Hematopoietic multipotent progenitor cell treated with erythropoietin and hydrocortisone succinate and interleukin-3 and kit ligand, for 6 days (in vitro differentiated cells): ENCODE measurements at places on chromosomes 7 and 10.

DNA sequence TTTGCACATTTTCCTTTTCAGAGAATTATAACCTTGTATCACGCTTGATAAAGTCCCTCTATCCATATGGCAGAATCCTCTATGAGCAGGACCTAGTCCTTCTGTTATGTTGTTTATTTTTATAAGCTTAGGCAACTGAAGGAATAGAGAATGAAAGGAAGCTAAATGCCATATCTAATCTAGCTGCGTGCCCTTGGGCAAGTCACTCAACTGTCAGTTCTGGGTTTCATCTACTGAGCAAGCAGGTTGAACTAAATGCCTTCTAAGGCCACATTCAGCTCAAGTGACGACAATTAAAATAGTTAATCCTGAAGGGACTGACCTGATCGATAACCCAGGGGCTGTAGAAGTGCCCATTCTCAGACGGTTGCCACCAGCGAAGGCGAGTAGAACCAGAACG is 93.9 kb upstream of the SLC26A5 start:
- DNase-seq: no peak

DNA sequence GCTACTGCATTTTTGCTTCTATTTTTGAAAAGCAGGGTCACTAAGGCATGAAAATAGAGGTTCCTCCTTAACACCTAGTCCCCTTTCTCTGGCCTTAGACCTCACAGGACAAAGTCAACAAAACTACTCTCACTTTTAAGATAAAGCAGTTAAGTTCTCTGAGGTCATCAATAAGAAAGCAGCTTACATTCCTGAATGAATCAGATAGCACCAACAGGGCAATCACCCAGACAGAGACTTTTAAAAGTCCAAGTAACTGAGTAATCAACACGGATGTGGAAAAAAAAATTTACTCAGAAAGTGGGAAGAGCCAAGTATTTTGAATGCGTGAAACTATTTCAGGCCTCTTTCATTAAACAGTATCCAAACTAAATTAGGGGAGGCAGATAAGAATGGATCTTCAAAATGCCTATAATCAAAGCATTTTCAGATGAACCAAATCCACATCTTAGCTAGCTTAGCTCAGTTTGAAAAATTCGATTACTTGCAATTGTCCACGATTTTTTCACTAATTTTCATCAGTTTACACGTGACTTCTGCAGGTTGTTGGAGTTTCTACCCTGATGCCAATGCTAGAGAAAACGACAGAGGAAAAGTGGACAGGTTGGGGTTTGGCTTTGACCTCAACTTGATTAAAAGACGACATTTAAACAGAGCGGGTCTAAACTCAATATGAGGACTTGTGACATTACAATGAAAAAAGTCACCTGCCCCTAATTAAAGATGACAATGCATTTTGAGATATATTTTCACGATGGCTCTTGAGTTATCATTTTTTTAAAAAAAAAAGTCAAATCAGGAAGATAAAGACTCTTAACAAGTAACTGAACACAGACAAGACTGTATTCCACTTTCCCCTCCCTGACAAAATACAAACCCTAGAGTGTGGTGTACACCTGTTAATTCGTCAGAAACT is 1.6 kb downstream of the BEND7 start:
- no peak for DNase-seq

GRCh38 chr10:131187274-131187673 is 124.2 kb downstream of the TCERG1L start:
- no peak for DNase-seq

GRCh38 chr7:13159467-13160184 is 472.2 kb downstream of the ARL4A start:
- DNase-seq: no peak

- no peak for DNase-seq
These were observed 299.7 kb upstream of the CSTF2T start for GRCh38 chr10:51999096-51999495.

DNA sequence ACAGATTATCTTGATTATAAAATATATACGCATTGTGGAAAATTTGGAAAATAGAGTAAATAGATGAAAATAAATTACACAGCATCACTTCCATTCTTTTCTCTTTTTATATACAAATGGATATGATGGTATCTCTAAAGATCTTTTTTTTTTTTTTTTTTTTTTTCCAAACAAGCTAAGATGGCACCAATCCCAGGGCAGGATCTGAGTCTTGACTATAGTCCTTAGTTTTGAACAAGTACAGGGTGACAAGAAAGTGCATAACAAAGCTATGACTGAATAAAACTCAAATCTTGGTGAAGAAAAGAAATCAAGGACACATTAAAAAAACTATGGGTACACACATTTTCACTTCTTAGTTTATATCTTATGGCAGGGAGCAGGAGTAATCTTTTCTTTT is 42.6 kb upstream of the FAM133B start:
- no peak for DNase-seq

GRCh38 chr10:79070081-79070605 is 1.4 kb downstream of the ZMIZ1 start:
- no peak for DNase-seq

DNA sequence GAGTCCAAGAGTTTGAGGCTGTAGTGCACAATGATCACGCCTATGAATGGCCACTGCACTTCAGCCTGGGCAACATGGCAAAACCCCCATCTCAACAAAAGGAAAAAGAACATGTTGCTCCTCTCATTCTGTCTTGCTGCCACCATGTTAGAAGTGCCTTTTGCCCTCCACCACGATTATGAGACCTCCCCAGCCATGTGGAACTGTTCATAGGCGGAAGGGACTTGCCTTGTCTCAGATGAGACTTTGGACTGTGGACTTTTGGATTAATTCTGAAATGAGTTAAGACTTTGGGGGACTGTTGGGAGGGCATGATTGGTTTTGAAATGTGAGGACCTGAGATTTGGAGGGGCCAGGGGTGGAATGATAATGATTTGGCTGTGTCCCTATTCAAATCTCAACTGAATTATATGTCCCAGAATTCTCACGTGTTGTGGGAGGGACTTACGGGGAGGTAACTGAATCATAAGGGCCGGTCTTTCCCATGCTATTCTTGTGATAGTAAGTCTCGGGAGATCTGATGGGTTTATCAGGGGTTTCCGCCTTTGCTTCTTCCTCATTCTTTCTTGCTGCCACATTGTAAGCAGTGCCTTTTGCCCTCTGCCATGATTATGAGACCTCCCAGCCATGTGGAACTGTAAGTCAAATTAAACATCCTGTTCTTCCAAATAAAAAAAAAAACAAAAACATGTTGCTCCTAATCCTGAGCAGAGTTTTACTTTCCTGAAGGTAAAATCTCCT is 22.3 kb downstream of the DLG5 start:
- no peak for DNase-seq

DNA sequence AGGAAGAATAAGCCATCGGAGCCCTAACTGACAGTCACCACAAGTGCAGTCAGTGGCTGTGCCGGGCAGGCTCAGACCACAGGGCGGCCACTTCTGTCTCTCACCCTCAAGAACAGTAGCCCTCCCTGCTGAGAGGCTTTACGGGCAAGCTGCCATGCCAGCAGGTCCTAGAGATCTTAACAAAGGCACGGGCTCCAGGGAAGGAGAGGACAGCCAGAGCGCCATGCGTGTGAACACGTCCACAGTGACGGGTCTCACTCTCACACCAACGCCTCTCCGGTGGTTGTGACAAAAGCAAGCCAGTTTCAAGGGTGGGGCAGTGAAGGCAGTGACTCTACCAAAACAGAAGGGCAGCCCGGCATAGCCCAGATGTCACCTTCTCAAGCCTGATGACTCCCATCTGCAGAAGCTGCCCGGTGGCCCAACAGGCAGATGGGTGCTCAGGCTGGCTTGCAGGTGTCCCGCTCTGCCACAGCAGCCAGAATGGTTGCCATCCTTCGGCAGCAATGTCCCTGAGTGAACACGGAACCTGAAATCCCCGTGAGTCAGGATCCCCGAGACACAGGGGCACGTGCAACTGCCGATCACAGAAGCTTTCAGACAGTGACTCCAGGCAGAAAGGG is 102.0 kb downstream of the FAM53B start:
- peak; percentile 75 for DNase-seq

DNA sequence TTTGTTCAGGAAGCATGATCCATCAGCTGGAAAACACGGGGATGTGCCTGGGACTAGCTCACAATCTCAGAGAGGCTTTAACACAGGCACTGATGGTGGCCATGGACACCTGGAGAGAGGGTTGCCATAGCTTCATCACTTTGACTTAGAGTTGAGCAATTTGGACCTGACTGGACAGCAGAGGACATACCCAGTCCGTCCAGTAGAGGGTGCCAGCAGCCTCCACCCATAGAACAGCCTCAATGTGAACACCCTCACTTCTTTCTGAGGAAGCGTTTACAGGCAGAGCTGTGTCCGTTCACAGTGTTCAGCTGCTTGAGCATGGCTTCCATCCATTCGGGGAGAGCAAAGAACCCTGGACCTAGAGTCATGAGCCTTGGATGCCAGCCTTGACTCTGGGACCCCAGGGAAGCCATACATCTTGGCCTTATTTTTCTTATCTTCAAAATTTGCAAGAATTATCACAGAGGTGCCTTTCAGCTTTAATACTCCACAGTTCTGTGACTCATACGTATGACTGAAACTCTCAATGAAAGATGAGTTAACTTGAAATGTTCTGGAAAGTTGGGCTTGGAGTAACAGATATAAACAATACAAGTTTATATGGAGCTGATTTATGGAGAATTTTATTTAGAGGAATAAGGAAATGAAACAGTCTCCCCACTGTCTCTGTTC is 302.9 kb upstream of the PODXL start:
- peak; percentile 63 for DNase-seq

DNA sequence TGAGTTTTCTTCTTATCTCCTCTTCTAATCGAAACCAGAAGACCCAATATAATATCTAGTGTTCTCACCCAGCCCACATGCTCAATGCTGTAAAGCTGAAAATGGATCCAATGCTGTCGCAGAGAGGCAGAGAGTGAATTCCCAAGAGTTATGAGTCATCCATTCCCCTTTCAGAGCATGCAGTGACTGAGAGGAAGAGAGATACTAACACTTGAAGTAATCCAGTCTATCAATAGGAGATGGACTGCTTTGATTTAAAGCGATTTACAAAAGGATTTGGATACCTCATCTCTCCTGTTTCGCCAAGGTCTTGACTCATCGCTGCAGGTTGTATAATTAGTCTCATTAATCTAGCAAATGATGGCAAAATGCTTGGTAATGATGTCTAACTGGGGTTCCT is 41.5 kb upstream of the PRKCQ start:
- no peak for DNase-seq

GRCh38 chr10:93392121-93392520 is 90.0 kb downstream of the MYOF start:
- peak; percentile 18 for DNase-seq

GRCh38 chr10:29555091-29555745 is 79.6 kb downstream of the SVIL start:
- peak; percentile 11 for DNase-seq

GRCh38 chr10:30438021-30438850 is 4.3 kb downstream of the MAP3K8 start:
- DNase-seq: no peak

GRCh38 chr7:98280791-98281756 is at the start of gene BRI3:
Gene BRI3, plus strand, starts transcription at chr7:98281686. Its CDS starts 110 bp downstream, at chr7:98281796.
- peak; percentile 92 for DNase-seq

GRCh38 chr10:121428867-121429266 is 169.4 kb downstream of the FGFR2 start:
- DNase-seq: no peak

- DNase-seq: no peak
These were observed 56.3 kb downstream of the NUDCD3 start for GRCh38 chr7:44434201-44434600.

GRCh38 chr10:83632701-83633100 is 506.6 kb upstream of the GHITM start:
- DNase-seq: no peak

DNA sequence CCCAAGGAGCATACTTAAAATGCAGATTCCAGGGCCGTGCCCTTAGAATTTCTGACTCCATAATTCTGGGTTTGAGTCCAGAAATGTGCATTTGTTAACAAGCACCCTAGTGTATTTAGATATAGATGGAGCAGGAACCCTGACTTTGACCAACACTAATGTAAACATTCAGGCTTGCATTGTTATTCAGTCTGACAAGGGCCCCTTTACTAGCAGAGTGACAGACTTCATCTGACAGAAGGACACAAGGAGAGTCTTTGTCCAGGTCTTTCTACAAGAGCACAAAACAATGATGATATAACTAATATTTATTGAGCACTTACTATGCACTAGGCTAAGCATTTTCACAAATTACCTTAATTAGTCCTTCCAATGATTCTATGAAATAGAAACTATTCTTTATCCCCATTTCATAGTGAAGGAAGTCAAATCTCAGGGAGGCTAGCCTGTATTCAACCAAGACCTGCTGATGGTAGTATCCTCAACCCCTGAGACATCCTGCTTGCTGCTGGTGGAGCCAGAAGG is 3.9 kb downstream of the RBP4 start:
- DNase-seq: no peak

GRCh38 chr10:16769331-16769730 is 47.9 kb downstream of the RSU1 start:
- DNase-seq: no peak

DNA sequence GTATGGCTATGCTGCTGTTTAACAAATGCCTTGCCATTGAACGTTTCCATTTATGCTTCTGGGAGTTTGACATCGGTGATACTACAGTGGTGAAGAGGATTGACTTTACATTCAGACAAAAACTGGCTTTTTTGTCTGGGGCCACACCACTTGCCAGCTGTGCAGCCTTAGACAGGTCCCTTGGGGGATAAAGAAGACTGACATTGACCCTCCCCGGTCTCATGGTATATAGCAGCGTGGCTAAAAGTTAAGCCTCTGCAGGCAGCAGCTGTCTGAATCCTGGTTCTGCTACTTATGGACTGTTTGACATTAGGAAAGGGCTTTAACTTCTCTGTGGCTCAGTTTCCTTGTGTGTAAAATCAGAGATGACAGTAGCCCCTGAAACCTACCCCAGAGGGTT is 42.0 kb upstream of the PTF1A start:
- DNase-seq: no peak

GRCh38 chr10:72852508-72852907 is 41.0 kb upstream of the OIT3 start:
- no peak for DNase-seq
